ENCODE measurements at places on chromosomes 6 and 20.

GRCh38 chr6:36596356-36596755 is 2.2 kb downstream of the SRSF3 start:
- H3K27me3 ChIP-seq, result no peaks in the 10 kb centered on the region
- peak overlapping the region; percentile 71 for H3K4me3 ChIP-seq
- DNase-seq, result no peak
- peaks cover 50% of the 10 kb centered on the region for H3K36me3 ChIP-seq

GRCh38 chr6:134169871-134170486 is 117.6 kb upstream of the SLC2A12 start:
- H3K4me3 ChIP-seq, result no peak overlapping the region
- no peaks in the 10 kb centered on the region for H3K27me3 ChIP-seq
- peaks cover 47% of the 10 kb centered on the region for H3K36me3 ChIP-seq
- DNase-seq, result no peak
- H3K27ac ChIP-seq, result no peak overlapping the region
- H3K4me1 ChIP-seq, result peaks cover 13% of the 10 kb centered on the region

DNA sequence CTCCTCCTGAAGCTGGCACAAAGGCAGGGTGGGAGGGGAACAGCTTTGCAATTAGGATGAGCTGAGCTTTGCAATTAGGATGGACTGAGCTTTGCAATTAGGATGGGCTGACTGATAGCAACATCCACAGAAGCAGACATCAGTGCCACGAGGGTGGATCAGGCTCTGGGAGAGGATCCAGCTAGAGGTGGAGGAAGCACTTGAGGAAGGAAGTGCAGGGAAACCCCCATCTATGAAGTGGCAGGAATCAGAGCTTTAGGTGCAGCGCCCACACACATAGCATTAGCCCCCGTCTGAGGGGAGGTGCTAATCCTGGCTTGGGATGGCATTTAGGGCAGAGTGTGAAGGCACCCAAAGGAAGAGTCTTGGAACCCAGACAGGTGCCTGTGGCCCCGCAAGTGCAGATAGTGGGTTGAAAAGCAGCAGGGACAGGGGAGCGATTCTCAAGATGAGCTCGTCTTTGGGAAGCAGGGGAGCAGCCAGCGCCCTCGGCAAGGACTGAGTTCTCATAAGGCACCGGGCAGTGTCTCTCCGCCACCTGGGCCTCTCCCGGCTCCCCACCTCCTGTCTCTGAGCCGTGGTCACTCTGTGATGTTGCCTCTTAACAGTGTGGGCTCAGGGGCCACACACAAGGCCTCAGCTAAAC is 12.0 kb upstream of the THBS2 start:
- H3K27me3 ChIP-seq, result no peaks in the 10 kb centered on the region
- H3K27ac ChIP-seq, result no peak overlapping the region
- no peaks in the 10 kb centered on the region for H3K36me3 ChIP-seq
- no peak overlapping the region for H3K4me3 ChIP-seq

GRCh38 chr20:30599990-30600389 is 657.5 kb upstream of the DEFB115 start:
- H3K27ac ChIP-seq, result no peak overlapping the region
- no peaks in the 10 kb centered on the region for H3K36me3 ChIP-seq
- no peak for DNase-seq
- no peaks in the 10 kb centered on the region for H3K27me3 ChIP-seq
- no peak overlapping the region for H3K4me3 ChIP-seq

DNA sequence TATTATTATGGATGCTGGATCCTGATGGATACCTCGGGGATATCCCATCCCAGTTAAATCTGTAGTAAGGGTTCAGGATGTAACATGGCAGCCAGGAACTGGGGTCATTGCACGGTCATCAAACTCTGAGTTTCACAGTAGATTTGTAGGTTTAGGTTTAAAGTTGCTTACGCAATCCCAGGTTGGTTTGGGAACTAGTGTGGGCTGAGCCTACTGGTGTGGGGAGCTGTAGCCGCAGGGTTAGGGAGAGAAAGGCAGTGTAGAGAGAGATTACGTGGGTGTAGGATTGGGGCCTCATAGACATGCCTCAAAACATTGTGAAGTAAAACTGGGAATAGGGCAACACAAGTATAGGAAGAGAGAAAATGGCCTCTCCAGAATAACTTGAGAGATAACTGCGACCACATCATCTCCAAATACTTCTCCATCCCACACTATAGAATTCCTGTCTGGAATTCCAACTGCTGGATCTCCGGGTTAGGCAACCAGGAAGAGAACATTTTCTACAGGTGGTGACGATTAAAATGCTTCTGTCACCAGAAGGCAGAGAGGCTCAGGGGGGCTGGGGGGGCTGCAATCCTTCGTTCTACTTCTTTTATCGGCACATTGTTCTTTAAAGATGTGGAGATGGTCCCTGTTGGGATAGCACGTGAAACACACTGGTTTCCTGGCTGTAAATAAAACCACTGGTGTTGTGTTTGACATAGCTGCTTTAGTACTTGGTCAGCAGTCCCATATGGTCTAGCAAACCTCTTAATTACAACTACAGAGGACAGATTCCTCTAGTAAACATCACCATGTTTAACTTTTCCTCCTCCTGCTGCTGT is 44.9 kb upstream of the TMEM170B start:
- no peaks in the 10 kb centered on the region for H3K4me1 ChIP-seq
- no peak overlapping the region for H3K27ac ChIP-seq
- no peak overlapping the region for H3K4me3 ChIP-seq
- no peak for DNase-seq

DNA sequence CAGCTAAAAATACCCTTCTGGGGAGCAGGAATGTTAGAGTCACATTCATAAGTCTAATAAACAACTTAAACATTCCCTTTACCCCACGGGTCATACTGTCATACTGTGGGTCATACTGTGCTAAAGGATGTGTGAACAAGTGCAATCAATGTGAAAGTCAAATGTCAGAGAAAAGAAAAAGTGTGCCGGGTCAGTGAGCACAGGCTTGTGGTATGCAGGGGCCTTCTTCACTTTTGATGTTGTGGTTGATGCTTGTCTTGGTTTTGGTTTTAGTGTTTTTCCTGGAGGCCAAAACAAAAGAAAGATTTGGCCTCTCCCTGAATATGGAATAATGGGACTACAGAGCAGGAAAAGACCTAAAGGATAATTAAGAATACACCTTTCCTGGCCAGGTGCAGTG is 267.9 kb upstream of the PLN start:
- H3K36me3 ChIP-seq, result no peaks in the 10 kb centered on the region
- no peak for DNase-seq
- H3K27me3 ChIP-seq, result no peaks in the 10 kb centered on the region
- H3K4me1 ChIP-seq, result no peaks in the 10 kb centered on the region
- H3K27ac ChIP-seq, result no peak overlapping the region
- H3K4me3 ChIP-seq, result no peak overlapping the region

DNA sequence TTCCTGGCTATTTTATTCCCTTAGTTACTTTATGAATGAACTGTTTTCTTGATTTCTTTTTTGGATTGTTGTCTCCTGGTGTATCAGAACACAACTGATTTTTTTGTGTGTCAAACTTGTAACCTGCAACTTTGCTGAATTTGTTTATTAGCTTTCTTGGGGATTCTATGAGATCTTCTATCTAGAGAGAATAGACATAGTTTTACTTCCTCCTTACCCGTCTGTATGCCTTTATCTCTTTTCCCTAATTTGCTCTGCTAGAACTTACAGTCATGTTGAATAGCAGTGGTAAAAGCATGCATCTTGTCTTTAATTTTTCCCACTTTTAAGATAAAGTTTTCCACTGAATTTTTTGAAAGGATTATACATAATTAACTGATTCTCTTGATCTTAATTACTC is 13.2 kb downstream of the RNF146 start:
- no peaks in the 10 kb centered on the region for H3K27me3 ChIP-seq
- no peak overlapping the region for H3K27ac ChIP-seq
- H3K4me3 ChIP-seq, result no peak overlapping the region
- no peaks in the 10 kb centered on the region for H3K4me1 ChIP-seq
- peaks cover 3% of the 10 kb centered on the region for H3K36me3 ChIP-seq

DNA sequence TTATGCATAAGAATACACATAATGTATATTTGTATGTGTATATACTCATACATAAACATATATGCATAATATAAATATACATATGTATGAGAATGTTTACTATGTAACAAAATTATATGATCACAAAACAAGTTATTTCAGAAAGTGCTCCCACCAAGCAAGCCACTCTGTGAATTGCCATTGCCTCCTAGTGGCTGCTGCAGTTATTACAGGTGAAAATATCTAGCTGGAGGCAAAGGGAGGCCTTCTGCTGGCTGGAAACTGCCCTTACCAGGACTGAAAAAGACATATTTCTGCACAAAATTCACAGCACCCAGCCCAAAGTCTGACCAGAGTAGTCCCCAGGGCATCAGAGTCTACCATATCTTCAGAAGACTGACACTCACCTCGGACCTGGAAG is 14.4 kb upstream of the ADAM33 start:
- H3K36me3 ChIP-seq, result no peaks in the 10 kb centered on the region
- no peak overlapping the region for H3K27ac ChIP-seq
- H3K4me1 ChIP-seq, result no peaks in the 10 kb centered on the region
- no peak overlapping the region for H3K4me3 ChIP-seq

GRCh38 chr20:61926253-61926613 is 139.4 kb downstream of the TAF4 start:
- no peak overlapping the region for H3K4me3 ChIP-seq
- no peaks in the 10 kb centered on the region for H3K36me3 ChIP-seq
- DNase-seq, result no peak
- H3K27ac ChIP-seq, result no peak overlapping the region

DNA sequence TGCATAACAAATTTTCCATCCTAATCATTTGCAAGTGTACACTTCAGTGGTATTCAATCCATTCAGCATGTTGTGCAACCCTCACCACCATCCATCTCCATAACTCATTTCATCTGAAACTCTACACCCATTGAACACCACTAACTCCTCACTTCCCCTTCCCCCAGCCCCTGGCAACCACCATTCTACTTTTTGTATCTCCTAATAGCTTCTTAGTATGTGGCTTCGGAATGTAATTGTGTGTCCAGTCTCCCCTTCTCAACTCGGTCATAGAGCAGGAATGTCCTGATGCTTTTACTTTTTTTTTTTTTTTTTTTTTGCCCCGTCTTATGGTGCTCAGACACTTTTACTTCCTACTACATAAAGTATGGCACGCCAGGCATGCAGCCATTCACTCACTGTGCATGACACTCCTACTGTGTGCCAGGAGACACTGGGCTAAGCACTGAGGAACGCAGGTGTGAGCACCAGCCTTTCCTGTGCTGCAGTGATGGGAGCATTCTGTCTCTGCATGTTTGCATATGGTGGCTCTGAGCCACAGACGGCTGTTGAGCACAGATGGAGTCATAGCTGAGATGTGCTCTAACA is 15.3 kb downstream of the HCK start:
- no peaks in the 10 kb centered on the region for H3K4me1 ChIP-seq
- no peaks in the 10 kb centered on the region for H3K36me3 ChIP-seq
- no peak overlapping the region for H3K4me3 ChIP-seq

GRCh38 chr6:17466707-17467106 is 73.3 kb downstream of the CAP2 start:
- no peaks in the 10 kb centered on the region for H3K4me1 ChIP-seq
- DNase-seq, result no peak
- H3K27ac ChIP-seq, result no peak overlapping the region
- H3K36me3 ChIP-seq, result no peaks in the 10 kb centered on the region

DNA sequence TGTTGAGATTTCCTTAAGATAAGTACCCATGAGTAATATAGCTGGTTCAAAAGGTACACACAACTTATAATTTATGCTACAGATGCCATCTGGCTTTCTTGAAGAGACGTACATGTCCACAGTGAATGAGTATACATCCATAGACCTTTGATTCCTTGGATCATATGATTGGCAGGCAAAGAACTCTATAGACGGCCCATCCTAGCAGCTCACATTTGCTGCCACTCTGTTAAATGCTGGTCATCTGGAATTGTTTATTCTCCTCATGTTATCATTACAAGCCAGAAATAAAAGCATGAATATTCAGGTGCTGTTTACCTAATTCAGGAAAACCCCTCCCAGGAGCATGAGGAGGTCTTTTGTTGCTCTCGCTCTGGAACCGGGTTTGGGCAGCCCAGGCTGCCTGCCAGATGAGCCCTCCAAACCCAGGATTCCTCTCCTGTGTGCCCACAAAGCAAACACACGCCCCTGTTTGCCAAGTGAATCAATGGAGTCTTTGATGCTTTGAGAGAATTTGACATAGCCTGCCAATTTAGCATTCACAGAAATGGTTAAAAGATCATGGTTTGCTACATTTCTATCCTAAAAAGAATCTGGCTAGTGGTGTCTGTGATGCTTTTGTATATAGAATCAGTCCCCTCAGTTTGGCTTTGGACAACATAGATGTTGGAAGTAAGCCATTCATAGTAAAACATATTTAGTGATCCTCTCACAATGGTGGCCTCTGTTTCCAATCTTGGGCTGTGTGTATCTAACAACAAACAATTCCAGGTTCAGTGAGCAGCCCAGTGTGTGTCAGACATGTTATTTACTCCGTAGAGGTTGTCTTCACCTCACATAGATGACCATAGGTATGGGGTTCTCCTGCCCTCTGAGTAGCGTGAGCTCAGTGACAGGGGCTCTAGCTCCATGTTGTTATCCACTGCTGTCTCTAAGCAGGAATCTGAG is 17.5 kb upstream of the PLCG1 start:
- H3K27me3 ChIP-seq, result no peaks in the 10 kb centered on the region
- no peaks in the 10 kb centered on the region for H3K4me1 ChIP-seq
- H3K36me3 ChIP-seq, result peaks cover 72% of the 10 kb centered on the region
- DNase-seq, result no peak

GRCh38 chr6:14542670-14543366 is 425.2 kb downstream of the CD83 start:
- no peaks in the 10 kb centered on the region for H3K27me3 ChIP-seq
- no peak overlapping the region for H3K27ac ChIP-seq
- DNase-seq, result no peak

- no peaks in the 10 kb centered on the region for H3K27me3 ChIP-seq
- DNase-seq, result no peak
- peak overlapping the region; percentile 74 for H3K4me3 ChIP-seq
- H3K27ac ChIP-seq, result peak overlapping the region; percentile 72
- peaks cover 18% of the 10 kb centered on the region for H3K4me1 ChIP-seq
These were observed 662 bp downstream of the ZNF343 start for GRCh38 chr20:2507875-2508630.

DNA sequence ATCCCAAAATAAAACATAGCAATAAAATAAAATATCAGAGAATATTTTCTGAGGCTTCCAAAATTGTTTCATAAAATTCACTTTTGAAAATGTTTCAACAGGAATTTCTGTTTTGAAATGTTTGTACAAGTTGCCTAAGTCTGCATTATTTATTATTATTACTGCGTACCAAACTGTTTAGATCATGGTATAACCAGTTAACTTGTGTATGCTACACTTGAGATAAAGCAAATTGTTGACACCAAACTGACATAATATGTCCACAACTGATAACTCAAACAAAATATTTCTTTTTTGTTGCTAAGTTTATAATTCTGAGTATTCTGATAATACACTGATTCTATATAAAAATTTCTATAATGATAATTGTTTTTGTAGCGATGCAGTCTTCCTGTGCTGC is 531.8 kb upstream of the EYS start:
- DNase-seq, result no peak
- H3K36me3 ChIP-seq, result no peaks in the 10 kb centered on the region
- no peak overlapping the region for H3K4me3 ChIP-seq
- no peaks in the 10 kb centered on the region for H3K27me3 ChIP-seq
